ENCODE measurements at places on chromosomes 6 and 20.

- no peak for DNase-seq
Measured at GRCh38 chr6:27755768-27756167, 156.4 kb downstream of the OR2B2 start.

DNA sequence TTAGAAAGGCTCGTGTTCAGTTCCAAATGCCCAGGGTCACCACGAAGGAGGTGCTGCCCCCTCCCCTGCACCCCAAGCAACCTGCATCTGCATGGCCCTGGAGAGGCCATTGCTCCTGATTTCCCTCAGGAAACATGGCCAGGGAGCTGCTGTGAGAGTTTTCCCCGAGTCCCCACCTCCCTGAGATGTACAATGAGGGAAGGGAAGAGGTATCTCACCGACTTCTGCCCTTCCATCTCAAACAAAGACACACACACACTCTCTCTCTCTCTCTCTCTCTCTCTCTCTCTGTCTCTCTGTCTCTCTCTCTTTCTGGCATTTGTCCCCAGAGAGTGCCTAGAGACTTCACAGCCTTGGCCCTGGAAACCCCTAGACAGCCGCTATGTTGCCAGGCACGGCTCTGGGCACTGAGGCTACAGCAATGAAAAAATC is 120.4 kb downstream of the MRPL14 start:
- no peak for DNase-seq

DNA sequence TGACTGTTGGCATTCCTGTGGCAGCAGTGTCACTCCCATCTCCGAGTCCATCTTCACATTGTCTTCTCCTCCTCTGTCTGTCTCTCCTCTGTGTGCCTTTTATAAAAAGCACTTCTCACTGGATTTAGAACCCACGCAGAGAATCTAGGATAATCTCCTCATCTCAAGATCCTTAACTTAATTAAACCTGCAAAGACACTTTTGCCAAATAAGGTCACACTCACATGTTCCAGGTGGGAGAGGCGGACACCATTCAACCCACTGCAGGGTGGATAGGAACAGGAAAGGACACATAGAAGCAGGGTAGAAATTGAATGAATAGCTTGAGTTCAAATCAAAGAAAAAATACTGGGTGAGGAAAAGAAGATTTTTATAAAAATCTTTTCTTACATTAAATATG is 292.5 kb downstream of the PHACTR1 start:
- DNase-seq: no peak

GRCh38 chr6:17219098-17219497 is 62.1 kb upstream of the RBM24 start:
- no peak for DNase-seq

GRCh38 chr6:142328070-142328469 is 26.3 kb downstream of the ADGRG6 start:
- no peak for DNase-seq

DNA sequence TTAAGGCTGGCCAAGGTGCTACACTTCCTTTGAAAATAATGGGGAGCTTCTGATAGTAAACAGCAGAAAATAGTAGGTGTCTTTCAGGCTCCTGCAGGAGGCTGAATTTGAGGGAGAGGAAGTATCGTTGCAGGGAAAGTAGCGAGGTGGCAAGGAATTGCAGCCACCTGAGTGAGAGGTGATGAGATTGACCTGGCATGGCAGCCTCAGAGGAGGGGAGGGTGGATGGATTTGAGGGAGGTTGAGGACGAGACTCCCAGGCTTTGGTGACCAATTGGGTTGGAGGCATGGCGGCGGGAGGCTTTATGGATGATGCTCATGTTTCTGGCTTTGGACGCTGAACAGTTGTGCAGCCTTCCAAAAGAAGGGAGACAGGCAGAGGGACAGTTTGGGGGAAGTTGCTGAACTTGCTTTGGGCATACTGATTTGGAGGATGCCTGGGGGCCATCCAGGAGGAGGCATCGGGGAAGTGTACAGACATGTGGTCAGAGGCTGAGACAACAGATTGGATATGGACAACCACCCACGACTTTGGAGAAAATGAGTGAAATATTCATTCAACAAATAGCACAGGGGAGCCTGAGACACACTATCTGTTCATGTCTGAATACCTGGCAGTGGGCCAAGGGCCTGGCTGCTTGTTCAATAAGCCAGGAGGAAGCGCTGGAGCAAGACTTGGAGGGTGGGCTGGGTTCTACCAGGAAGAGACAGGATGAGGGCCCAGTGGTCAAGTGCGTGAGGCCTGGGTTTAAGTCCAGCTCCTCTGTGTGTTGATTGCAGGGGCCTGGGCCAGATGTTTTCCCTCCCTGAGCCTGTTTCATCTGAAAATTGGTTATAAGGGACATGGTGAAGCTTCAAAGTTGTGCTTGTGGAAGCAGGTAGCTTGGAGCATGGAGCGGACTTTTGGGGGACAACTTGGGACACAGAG is 113.2 kb downstream of the CEBPB start:
- DNase-seq: no peak

GRCh38 chr6:139174961-139175360 is 40.1 kb downstream of the HECA start:
- DNase-seq: no peak

DNA sequence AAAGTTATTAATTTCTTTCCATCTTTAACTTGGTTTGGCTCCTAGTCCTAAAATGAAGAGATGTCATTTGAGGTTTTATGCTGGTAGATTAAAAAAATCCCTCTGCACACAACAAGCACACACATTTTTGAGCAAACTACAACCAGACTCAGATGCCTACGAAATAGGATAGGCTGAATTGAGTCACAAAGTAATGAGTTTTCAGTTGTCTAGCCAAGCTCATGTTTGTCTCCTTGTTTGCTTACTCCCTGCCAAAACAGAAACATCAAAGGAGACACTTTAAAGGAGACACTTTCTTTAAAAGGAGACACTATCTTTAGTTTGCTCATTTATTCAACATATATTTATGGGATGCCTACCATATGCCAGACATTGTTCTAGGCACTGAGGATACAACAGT is 56.2 kb downstream of the TPBG start:
- no peak for DNase-seq

DNA sequence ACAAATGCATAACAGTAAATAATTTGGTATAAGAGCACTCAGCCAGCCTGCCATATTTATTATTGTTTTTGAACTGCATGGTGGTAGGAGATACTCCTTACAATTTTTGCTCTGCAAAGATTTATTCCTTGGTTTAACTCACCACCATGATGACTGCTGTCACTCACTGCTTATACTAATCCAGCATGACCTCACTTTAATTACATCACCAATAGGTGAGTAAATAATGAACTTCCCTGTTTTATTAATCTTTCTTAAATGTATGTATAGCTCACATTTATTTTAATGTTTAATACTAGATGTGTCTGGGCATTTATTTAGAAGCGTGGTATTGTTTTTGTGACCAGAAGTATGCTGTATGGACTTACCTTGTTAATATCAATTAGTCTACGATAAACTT is 12.8 kb upstream of the TP53TG5 start:
- DNase-seq: no peak

All from CD4-positive, alpha-beta T cell treated with Interleukin-15 for 1 hour (primary cell).